ENCODE measurements at places on chromosomes 5 and 9.
A peak's percentile ranks its signal among the peaks of the same experiment; 100 is the strongest.

DNA sequence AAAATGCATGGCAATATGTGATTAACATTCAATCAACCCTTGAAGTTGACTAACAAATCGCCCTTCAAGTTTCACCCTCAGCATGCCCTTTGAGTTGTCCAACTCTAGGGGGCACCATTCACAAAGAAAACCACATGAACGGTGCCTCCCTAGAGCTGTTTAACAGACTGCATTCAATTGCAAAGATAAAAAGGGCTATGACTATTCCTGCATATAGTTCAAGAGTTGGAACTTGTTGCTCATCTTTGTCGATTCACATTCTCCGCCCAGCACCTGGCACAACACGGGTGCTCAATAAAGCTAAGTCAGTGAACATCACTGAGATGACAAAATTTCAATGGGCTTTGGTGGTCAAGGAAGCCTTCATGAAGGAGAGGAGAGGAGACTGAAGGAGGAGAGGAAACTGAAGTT is 69.6 kb upstream of the SLC30A5 start:
- DNase-seq, result peak; percentile 52
- H3K27me3 ChIP-seq, result peaks cover 19% of the 10 kb centered on the region
- no peak overlapping the region for H3K4me3 ChIP-seq
- H3K27ac ChIP-seq, result no peak overlapping the region

- H3K4me1 ChIP-seq, result no peaks in the 10 kb centered on the region
- H3K4me3 ChIP-seq, result no peak overlapping the region
- H3K36me3 ChIP-seq, result no peaks in the 10 kb centered on the region
- H3K27me3 ChIP-seq, result no peaks in the 10 kb centered on the region
- no peak overlapping the region for H3K27ac ChIP-seq
- no peak for DNase-seq
These were observed 19.9 kb downstream of the SEMA4D start for GRCh38 chr9:89477811-89478630.

GRCh38 chr5:150393096-150393645 is 19.5 kb downstream of the CD74 start:
- no peak overlapping the region for H3K4me3 ChIP-seq
- no peaks in the 10 kb centered on the region for H3K27me3 ChIP-seq
- H3K27ac ChIP-seq, result no peak overlapping the region
- H3K36me3 ChIP-seq, result peaks cover 6% of the 10 kb centered on the region
- DNase-seq, result peak; percentile 28
- H3K4me1 ChIP-seq, result no peaks in the 10 kb centered on the region

GRCh38 chr5:18010053-18010452 is 375.8 kb downstream of the TAF11L14 start:
- H3K4me1 ChIP-seq, result no peaks in the 10 kb centered on the region
- H3K4me3 ChIP-seq, result no peak overlapping the region
- no peak for DNase-seq
- no peaks in the 10 kb centered on the region for H3K27me3 ChIP-seq

All from GM23248 (cell line).